ENCODE measurements at places on chromosomes 2 and 18. TPM values are rescaled to one million over a fixed set of nuclear protein-coding genes. Genes with fewer than 3 reads are reported as not detected.

The GAREM1 gene
- total RNA-seq = 10.0 TPM

The TUBA4B gene
- total RNA-seq = not detected

The GPR39 gene
- total RNA-seq = not detected

The BMPR2 gene
- 83.6 TPM for total RNA-seq

The PRKAG3 gene
- 0.13 TPM for total RNA-seq

The IMPACT gene
- 24.5 TPM for total RNA-seq

The CPLX4 gene
- total RNA-seq = not detected

The UBR3 gene
- 87.5 TPM for total RNA-seq

The ELOA2 gene
- total RNA-seq = not detected

The XRCC5 gene
- 107 TPM for total RNA-seq

The SKA1 gene
- total RNA-seq = 0.13 TPM

The KCNK3 gene
- 0.70 TPM for total RNA-seq

The PLCL1 gene
- total RNA-seq = 82.5 TPM

The IHH gene
- total RNA-seq = not detected

The PAX8 gene
- total RNA-seq = 0.35 TPM

The CHRNG gene
- not detected for total RNA-seq

The ANO7 gene
- total RNA-seq = 3.4 TPM

The KATNAL2 gene
- total RNA-seq = 5.7 TPM

The SUCLG1 gene
- total RNA-seq = 216 TPM

The GLB1L gene
- 2.0 TPM for total RNA-seq

The NAT8 gene
- not detected for total RNA-seq

The INO80C gene
- total RNA-seq = 21.8 TPM

Data from cardiac septum (tissue), 1 donor.